HCT116 (cell line): ENCODE measurements at places on chromosomes 13 and 19.

GRCh38 chr19:47067215-47067847 is 18.9 kb upstream of the TMEM160 start:
- no peak for DNase-seq

- no peak for DNase-seq
These were observed 97.5 kb downstream of the FOXO1 start for GRCh38 chr13:40569024-40569350.

DNA sequence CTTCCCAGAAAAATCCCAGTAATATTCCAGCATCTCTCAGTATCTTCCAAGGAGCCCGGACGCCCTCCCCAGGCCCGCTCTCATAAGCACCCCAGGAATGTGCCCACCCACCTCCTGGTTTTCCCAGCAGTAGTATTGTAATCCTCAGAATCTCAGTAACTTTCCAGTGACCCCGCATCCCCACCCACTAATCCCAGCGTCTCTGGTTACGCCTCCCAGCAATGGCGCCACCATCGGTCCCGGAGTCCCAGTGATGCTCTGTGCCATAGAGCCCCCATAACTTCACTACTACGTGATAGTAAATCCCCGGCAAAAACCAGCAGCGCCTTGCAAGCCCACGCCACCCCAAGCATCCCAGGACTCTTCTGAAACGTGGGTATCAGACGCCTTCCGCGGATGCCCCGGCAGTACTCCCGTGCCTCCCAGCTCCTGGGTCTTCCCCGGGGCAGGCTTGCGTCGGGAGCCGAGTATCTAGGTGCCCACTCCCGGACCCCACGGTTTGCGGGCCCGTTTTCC is 928 bp upstream of the PNPLA6 start:
- DNase-seq: no peak

GRCh38 chr19:54305141-54305540 is 7.8 kb downstream of the LILRA5 start:
- DNase-seq: no peak

GRCh38 chr13:56314765-56315164 is 826.0 kb upstream of the PRR20A start:
- no peak for DNase-seq

- DNase-seq: no peak
These were observed 1461.9 kb downstream of the UQCRFS1 start for GRCh38 chr19:27751044-27751391.

GRCh38 chr13:90839061-90839460 is 508.4 kb upstream of the MIR17HG start:
- DNase-seq: no peak

DNA sequence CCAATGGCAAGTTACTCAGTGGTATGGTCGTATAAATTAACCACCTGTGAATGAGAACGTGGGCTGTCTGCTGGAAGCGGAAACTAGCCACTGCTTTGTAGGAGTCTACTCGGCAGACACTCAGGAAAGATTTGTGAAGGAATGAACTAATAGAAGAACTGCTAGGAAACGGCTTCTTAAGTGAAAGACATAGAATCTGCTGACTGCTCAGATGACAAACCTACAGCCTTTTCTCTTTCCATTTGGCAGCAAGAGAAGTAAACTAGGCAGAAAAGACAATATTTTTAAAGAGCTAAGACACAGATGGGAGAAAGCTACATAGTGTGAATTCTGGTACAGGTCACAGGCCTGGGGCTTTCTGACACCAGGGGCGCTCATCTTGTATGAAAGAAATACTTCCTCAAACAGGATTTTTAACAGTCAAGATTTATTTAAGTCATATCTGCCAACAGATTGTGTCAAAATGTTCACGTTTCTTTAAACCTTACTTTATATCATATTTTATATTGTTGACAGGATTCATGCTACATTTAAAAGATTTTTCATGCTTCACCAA is 78.4 kb downstream of the MIPEP start:
- DNase-seq: no peak

- DNase-seq: no peak
These were observed 8.0 kb downstream of the MED26 start for GRCh38 chr19:16620018-16620417.

DNA sequence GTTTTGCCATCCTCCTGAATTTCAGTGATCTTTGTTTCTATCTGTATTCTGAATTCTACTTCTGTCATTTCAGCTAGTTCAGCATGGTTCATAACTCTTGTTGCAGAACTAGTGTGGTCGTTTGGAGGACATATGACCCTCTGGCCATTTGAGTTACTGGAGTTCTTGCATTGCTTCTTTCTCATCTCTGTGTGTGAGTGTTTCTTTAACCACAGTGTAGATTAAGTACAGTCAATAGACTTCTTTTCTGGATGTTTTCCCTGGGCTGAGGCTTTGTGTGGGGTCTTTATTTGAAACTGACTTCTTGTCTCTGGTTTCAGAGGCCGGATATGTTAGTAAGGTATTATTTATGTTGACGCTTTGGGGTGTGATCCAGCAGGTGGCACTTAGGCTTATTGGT is 14.7 kb downstream of the IGFL2 start:
- no peak for DNase-seq

- no peak for DNase-seq
These were observed 63.4 kb upstream of the LRCH1 start for GRCh38 chr13:46489586-46490023.

- no peak for DNase-seq
These were observed 617.0 kb downstream of the UQCRFS1 start for GRCh38 chr19:28595722-28596480.

- no peak for DNase-seq
These were observed 29.1 kb downstream of the MYO9B start for GRCh38 chr19:17104679-17105078.

GRCh38 chr19:29674374-29675119 is 9.3 kb downstream of the PLEKHF1 start:
- DNase-seq: no peak

- no peak for DNase-seq
These were observed 58.9 kb upstream of the GJB6 start for GRCh38 chr13:20291037-20291436.

DNA sequence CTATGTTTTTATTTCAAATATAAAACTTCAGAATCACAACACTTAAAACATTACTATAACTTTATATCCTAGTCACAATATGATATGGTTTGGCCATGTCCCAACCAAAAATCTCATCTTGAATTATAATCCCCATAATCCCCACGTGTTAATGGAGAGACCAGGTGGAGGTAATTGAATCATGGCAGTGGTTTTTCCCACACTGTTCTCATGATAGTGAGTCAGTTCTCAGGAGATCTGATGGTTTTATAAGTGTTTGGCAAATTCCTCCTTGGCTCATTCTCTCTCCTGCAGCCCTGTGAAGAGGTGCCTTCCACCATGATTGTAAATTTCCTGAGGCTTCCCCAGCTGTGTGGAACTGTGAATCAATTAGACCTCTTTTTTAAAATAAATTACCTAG is 307.6 kb downstream of the SPRY2 start:
- no peak for DNase-seq

GRCh38 chr13:113489171-113489548 is 1.4 kb downstream of the DCUN1D2 start:
- DNase-seq: no peak

DNA sequence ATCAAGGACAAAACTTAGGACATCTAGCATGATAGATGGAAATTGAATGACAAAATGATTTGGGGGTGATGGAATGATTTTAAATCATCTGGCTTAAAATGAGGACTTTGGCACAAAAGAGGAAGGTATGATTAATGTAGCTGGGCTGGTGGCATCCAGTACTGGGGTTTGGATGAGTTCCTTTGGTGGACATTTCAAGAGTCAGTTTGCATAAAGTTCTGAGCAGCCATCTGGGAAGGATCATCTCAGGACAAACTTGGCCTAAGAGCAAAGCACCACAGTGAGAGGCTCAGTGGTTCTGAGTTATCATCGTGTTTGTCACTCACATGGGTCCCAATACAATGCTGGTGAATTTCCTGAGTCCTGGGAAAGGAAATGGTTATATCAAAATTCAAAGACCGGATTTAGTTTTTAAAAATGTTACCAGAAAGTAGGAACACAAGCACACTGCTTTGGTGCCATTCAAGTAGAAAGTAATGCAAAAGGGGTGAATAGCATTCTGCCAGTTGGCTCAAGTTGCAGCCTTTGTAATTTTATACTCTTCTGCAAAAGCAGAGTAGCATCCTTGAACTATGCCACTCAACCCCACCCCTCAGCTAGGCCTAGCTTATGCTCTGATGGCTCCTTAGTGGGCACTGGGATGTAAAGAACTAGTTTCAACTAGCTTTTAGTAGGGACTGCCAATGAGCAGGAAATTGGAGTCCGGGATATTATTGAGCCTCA is 219.0 kb downstream of the COG6 start:
- no peak for DNase-seq

DNA sequence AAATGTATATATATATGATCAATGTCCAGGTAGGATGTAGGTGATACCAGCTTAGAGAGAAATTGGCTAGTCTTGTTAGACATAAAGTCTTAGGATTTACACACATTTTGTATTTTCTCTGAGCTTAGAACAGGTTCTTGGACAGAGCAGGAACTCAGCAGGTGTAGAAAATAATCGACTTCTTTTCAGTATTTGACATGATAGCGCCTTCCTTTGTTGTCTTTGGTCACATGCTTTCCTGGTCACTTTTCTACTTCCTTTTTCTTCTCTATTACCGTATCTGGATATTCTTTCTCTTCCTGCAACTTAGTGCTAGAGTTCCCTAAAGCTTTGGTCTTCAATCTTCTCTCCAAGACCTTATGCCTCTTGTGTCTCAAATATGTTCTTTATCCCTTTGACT is 107.4 kb downstream of the LRCH1 start:
- DNase-seq: no peak

DNA sequence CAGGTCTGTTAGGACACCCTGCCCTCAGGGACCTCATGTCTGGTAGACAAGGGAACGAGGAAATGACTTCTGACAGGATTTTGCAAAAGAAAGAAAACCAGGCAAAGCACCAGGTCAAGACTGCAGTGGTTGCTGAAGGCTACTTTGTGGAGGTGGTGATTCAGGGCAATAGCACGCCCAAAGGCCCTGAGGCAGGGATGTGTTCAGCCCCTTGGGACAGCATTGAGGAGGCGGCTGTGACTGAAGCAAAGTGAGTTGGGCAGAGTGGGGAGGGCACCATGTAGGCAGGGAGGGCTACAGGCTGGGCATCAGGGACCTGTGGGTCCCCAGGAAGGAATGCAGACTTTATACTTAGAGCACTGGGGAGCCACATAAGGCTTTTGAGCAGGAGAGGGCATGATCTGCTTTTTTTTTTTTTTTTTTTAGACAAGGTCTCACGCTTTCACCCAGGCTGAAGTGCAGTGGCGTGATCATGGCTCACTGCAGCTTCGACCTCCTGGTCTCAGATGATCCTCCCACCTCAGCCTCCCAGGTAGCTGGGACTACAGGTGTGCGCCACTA is 10.8 kb upstream of the HOMER3 start:
- no peak for DNase-seq

DNA sequence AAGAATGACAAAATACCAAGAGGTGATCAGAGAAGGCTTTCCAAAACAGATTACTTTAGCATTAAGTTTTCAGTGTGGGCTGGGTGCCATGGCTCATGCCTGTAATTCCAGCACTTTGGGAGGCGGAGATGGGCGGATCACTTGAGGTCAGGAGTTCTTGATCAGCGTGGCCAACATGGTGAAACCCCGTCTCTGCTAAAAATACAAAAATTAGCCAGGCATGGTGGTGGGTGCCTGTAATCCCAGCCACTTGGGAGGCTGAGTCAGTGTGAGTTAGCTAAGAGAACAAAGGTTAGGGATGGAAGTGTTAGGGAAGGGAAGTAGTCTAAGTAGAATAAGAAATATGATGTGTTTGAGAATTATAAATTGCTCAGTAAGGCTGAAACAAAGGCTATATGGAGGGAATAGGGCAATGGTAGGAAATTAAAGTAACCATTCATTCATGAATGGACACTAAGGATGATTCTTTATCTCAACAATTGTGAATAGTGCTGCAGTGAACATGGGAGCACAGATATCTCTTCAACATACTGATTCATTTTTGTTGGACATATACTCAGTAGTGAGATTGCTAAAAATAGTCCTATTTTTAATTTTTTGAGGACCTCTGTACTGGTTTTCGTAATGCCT is 3.9 kb upstream of the RCBTB2 start:
- DNase-seq: no peak

GRCh38 chr13:87798536-87798935 is 127.4 kb downstream of the SLITRK5 start:
- DNase-seq: no peak

GRCh38 chr13:31001647-31002046 is 69.2 kb downstream of the TEX26 start:
- no peak for DNase-seq
